WERI-Rb-1 (cell line): ENCODE measurements at places on chromosomes 6 and 20.
A peak's percentile ranks its signal among the peaks of the same experiment; 100 is the strongest.

GRCh38 chr6:155449450-155450239, 6.0 kb downstream of the NOX3 start:
- DNase-seq: no peak

DNA sequence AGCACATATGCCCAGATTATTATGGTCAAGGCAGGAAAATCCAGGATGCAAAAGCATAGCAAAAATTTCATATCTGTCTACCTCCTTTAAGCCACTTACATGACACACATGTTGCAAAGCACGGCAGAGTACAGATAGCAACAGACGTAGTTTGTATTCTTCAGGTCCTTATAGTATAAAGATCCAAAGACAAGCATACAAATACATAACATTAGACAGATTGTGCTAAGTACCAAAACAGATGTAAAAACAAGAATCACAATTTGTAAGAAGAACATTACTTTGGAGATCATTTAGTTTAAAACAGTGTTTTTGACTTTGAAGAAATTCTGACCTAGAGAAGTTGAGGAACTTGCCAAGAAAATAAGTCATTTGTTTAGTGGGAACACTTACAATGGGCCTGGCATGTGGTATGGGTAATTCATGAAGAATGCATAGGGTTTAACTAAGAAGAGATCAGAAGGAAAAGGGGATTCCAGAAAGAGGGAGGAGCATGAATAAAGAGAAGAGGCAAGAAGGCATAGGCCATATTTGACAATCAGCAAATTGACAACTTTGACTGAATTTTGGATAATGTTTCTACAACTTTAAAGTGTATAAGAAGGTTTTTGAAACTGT, 30.6 kb upstream of the LMBRD1 start:
- DNase-seq: no peak

- no peak for DNase-seq
Observed at GRCh38 chr6:163640641-163641040, 226.1 kb downstream of the QKI start.

GRCh38 chr6:122712093-122712447, 67.4 kb upstream of the FABP7 start:
- no peak for DNase-seq

DNA sequence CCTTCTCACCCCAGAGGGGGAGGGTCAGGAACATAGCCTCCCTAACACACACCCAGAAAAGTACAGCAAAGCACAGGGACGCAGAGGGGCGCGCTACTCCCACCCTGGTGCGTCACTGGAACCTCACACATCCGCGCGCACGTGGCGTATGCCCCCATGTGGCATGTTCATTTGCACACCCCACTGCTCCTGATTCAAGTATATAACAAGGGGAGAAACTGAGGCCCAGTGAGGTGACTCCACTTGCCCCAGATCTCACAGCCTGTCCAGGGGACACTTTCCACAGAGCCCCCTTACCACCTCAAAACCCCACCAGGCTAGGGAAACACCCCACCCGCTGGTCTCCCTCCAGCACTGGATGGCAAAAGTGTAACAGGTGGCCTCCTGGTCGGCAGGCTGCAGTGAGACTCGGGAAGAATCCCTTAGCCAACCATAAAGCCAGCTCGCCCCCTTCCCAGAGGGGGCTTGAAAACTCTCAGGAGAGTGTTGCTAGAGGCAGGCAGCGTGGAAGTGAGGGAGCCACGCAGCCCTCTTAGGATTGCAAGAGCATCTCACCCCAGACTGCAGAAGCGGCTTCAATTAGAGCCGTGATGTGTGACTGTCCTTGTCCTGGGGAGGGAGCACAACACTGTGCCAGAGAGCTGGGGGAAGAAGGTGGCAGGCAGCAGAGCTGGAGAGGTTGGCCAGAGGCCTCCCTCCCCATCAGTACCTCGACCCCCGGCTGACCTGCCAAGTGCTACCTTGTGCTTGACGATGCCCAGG, at the start of gene GRM4:
TSS of gene GRM4 (minus strand) at position 67 of the 762 bp plus-strand sequence. CDS start 12,591 bp downstream, outside the sequence.
- DNase-seq: peak; percentile 58

DNA sequence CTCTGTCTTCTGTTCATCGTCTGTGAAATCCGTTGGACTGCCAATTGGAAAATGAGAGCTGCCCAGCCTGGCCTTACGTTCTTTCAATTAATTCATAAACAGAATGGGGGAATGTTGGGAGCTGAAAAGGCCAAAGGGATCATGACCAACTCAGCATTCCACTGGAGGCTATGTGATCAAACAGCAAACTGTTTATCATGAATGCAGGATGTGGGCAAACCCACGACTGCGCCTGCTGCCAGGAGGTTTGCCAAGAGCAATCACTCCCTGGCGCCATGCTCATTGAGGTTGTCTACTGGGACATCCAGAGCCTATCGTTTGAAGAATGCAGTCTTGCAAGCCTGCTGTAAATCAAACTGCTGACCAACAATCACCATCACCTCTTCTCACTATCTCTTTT, 9.3 kb upstream of the FKBP1A start:
- no peak for DNase-seq

DNA sequence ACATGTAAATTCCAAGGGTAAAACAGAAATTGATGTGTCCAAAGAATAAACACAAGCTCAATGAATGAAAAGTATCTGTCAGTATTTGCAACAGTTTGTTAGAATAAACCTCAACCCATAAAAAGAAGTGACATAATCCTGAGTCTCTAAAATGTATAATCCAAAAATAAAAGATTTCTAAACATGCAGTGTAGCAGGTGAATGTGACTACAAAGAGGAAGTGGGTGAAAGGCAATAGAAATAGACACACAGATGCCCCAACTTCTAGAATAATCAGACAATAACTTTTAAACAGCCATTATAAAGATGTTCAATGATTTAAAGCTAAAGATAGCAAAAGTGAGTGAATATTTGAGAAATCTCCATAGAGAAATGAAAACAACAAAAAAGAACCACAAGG, 1009.2 kb upstream of the GJE1 start:
- DNase-seq: no peak

DNA sequence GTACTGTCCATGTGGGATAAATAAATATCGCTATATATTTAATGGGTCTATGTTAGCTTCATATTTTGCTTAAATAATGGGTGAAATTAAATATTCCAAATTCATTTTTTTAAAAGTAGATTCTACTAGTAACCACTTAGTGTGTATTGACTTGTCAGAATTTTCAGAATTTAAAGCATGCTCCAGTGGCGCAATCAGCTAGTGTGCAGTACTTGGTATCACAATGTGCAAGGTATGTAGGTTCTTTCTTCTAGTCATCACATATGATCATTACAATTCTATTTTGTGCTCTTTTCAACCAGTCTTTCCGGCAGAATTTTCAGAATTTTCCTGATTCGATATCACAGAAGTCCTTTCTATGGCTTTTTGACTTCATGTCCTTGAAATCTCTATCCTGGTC, 32.6 kb downstream of the PDE7B start:
- no peak for DNase-seq

- no peak for DNase-seq
Observed at GRCh38 chr6:12327391-12327790, 37.2 kb downstream of the EDN1 start.

DNA sequence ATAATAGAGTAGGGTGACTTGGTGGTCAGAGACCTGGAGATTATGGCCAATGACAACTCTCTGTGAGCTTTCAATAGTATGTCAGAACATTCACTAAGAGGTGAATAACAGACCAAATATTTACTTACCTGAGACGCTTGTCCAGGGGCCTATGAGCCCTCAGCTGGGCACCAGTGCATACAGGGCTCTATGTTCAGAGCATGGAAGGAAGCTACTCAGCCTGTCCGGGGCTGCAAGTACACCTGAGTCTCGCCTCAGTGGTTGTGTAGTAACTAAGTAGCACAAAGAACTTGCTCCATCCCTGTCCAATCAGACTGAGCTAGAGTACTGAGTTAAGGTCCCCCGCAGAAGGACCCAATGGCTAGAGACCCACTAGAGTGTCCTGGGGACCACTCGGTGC, 11.6 kb upstream of the SCGN start:
- no peak for DNase-seq

DNA sequence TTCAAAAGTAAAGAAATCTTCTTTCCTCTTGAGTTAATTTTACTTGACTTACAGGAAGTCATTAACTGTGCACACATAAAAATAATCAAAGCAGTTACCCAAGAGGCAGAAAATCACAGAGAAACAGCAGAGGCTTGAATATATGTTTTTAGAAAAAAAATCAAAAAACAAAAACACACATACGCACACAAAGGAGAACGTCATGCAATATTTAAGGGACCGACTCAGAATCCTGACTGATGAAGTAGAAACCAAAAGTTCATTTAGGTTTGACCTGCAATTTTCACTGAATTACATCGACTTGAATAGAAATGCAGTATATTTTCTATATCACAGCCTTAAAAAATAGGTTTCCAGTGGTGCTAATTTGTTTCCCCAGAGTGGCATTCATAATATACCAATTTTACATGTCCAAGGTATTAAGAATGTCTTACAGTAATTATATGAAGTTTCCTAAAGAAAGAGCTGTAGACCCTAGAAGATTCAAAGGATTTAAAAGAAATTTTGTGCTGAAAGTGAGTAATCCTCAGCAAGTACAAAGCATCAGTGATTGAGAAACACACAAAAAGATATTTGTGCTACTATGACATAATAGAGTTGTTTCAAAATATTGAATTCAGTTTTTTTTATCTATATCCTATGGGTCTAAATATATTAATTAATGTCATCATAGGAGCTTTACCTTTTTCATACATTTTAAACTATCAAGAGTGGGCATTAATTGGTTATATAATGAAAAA, 358.5 kb upstream of the RUNX2 start:
- DNase-seq: no peak

GRCh38 chr6:133203344-133203697, 37.8 kb upstream of the EYA4 start:
- no peak for DNase-seq

DNA sequence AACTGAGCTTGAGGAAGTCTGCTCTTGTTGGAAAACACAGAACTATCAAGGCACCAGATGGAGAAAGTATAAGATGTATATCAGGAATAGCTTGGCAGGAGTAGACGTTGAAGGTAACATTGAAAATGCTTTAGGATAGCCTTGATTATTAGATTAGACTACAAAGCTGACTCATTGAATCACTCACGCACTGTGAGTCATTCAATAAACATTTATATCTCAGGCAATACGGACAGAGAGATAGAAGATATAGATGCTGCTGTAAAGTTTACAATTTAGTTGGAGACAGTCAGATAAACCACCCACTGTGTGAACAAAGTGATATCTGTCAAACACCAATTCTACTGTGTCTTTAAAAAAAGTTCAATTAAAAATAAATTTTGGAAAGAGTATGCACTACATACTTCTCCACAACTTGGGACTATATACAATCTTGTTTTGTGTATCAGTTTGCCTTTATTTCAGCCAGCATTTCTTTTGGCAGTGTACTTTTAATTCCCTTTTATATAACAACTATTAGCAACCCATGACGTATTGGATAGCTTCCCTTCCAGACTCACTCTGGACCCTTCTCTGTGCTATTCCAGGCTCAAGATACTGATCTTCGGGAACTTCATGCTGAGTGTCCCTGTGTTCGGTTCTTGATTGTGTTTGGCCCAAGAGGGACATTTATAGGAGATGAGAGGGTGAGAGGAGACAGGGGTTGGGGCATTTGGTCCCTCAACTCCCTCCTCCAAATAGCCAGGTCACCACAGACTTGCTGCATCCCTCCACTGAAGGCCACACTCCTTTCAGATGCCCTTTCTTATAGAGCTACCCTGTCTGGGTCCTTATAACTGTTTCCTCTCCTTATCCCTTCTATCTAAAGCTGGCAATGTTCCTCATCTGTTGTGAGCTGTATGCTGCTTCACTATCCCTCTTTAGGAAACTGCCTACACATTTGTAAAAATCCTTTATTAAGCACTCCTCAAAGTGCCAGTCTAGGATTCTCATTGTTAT, 176.6 kb upstream of the PTPRK start:
- no peak for DNase-seq

GRCh38 chr20:59123011-59123677, 40.5 kb upstream of the ZNF831 start:
- DNase-seq: no peak
